ENCODE measurements at places on chromosomes 12 and 14.

GRCh38 chr14:101259748-101260147 is 301.5 kb upstream of the DIO3 start:
- DNase-seq: no peak

- DNase-seq: peak; percentile 77
Measured at GRCh38 chr12:65895759-65896656, 71.7 kb downstream of the HMGA2 start.

DNA sequence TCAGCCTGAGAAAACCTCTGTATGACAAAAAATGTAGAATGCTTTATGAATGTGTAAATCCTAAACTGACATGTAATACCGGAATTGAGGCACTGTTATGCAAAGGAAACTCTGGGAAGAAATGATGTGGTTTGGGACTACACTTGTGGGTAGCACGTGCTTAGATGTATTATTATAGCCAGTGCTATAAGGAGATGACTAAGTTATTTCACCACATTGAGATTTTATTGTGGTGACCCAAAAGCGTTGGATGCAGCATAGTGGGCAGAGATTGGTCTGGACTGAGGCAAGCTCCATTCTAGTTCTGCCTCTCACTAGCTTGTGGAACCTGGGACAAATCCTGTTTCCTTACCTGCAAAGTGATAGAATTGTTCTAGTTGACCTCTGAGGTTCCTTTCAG is 172.2 kb downstream of the SNAPC1 start:
- no peak for DNase-seq

- no peak for DNase-seq
Measured at GRCh38 chr14:96494331-96494730, 7.9 kb upstream of the PAPOLA start.

GRCh38 chr14:64778104-64778754 is 74.0 kb downstream of the PLEKHG3 start:
- no peak for DNase-seq

DNA sequence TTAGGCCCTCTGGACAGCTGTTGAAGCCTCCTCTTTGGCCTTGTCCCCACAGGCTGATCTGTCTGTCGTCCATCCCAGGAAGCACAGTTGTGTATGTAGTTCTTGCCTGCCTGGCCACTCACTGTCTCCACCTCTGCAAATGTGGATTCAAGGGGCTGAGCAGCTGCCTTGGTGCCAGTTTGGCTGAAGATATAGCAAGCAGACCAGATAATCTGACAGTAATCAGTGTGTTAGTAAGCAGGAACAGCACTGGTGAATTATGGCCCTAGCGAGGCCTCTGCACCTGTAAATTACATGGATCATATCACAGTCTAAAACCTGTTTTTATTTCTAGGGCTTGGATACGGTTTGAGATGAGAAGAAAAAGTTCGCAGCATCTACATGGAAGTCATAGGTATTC is 282.5 kb upstream of the NOS1 start:
- DNase-seq: no peak

DNA sequence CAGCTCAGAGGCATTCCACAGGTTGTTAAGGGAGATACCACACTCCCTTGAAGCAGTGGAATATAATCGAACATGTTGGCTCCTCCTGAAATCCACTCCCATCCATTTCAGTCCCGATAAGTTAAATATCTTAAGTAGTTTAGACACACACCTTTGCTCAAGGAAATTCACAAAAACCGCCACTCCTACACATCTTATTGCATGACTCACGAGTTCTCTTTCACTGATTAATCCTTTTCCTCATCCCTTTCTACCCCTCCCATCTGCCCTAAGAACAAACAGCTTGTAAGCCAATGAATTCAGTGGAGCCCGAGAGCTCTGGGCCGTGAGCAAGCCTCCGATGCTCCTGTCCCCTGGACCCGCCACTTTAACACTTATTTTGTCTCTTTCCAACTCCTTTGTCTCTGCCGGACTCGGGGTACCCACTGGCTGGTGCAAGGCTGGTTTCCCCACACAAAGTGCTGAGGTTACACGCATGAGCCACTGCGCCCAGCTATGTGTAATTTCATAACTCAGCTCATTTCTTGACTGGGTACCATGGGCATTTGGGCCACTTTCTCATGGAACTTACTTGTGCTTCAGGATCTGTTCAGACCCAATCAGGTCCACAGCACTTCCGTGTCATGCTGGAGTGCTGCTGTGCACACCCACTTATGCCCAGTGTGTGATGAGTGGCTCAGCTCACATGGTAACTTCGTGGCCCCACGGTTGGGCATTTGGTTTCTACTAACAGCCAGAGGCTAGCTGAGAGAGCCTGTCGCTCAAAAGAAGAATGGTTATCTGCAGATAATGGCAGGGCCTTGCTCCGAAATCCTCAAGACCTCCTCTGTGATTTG is 171.8 kb upstream of the ALG10B start:
- no peak for DNase-seq

DNA sequence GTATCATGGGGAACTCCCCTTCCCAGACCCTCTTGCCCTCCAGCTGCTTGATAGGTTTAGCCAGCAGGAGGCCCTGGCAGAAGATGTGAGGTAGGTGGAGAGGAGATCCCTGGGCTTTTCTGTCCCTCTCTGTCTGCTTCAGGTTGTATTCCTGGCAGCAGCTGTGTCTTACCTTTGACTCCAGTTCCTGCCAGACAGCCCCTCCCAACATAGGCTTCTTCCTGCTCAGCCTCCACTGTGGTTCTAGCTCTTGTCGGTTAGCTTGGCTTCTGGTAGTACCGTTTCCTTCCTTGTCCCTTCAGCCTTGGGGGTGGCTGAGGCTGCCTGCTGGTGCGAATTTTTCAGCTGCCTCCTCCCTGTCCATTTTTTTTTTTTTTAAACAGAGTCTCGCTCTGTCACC is 215.7 kb upstream of the CRY1 start:
- DNase-seq: no peak

DNA sequence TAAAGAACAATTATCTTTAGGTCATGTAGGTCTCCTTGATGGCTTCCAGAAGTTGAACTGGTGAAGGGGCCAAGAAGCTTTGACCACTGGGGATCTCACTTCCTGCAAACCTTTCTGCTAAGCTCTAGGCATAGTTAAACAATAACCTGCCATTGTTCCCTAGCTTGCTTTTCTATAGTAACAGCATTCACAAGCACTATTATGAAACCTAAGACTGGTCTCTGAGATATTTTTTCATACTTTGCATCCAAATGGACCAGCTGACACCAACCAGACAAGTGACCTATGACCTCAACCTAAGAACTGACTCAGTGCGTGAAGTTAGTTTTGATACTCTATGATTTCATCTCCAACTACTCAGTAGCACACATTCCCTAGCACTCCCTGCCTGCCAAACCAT is 129.1 kb downstream of the PTPRB start:
- DNase-seq: no peak

- no peak for DNase-seq
Measured at GRCh38 chr14:33486332-33486890, 464.5 kb downstream of the EGLN3 start.

GRCh38 chr14:22737052-22737451 is 29.4 kb upstream of the OXA1L start:
- DNase-seq: no peak

GRCh38 chr12:104275689-104276088 is 27.9 kb upstream of the EID3 start:
- no peak for DNase-seq

DNA sequence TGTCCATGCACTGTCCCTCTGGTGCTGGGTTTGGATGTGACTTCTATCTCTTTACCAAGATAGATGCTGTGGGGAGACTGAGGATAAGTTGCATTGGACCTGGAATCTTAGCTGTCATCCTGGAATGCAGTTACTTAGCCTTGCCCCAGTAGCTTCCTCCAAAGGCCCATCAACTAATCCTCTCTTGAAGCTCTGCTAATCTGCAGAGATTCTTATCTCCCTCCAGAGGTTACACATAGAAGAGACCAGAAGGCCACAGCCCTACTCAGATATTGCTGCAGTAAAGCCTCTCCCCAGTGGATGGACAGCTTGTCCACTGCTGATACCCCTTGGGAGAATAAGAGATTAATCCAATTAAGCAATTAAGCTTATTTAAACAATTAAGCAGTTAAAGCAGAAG is 867.2 kb downstream of the BCL11B start:
- DNase-seq: no peak

- DNase-seq: no peak
Measured at GRCh38 chr14:34398024-34398423, 64.0 kb downstream of the SPTSSA start.

- no peak for DNase-seq
Measured at GRCh38 chr12:53980802-53981496, 4.0 kb upstream of the HOXC10 start.

DNA sequence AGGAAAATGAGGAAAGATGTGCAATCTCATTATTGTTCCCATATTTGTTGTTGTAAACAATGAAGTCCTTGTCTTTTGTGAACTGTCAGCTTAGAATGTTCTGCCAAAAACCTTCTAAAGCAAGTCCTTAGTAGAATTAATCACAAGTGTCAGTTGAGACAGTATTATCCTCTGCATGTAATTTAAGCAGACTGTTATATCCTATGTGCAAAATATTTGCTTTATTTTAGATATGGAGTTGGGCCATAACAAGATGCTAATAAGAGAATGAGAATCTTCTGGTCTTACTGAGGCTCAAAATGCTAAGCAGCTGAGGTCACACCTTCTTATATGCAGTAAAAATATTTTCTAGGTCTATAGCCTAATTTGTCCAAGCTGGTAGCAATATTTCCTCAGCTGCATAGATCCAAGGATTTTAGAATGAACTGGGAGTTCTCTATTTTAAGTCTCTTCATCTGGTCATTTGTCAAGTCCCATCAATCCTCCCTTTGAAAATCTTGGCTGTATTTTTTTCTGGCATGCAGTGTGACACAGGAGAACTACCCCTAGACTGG is 222.3 kb upstream of the NAV3 start:
- DNase-seq: no peak

GRCh38 chr14:24233538-24233866 is 773 bp downstream of the GMPR2 start:
- peak; percentile 28 for DNase-seq

GRCh38 chr14:81133400-81133799 is 87.4 kb downstream of the GTF2A1 start:
- DNase-seq: no peak

DNA sequence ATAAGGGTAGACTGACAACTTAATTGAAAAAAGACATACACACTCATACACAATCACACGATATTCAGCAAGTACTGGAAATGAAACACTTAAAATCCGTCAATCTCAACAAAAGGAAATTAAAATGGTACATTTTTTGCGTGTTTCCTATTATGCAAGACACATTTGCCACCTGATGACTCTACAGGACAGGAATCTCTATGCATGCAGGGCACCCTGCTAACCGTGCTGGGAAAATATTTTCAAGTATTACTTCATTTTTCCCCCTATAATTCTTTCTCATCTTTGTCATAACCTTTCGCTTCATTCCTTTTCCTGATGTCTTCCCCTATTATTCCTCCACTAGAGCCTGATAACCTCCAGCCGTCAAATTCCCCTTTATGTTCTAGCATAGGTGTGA is 150.2 kb downstream of the TMEM132D start:
- DNase-seq: no peak

DNA sequence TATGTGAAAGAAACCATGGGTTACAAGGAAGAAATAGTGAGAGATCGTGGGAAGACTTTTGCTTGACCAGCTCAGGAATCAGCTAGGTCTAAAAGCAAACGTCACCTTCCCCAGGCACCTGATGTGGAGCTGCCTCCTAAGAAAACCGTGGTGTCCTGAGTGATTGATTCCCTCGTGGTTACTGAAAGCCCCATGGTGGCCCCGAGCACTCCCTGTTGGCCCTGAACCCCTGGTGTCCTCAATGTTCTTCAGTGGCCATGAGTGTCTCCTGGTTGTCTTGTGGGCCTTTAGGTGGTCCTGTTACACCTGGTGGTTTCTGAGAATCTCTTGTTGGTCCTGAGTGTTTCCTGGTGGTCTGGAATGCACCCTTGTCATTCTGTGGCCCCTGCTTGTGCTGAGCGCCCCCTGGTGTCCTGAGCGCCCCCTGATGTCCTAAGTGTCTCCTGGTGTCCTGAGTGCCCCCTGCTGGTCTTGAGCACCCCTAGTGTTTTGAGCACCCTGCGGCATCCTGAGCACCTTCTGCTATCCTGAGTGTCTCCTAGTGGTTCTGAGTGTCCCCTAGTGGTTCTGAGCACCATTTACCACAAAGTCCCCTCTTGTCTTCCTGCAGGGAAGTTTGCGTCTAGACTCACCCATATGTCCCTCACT is 518.7 kb downstream of the TMEM121 start:
- peak; percentile 76 for DNase-seq

DNA sequence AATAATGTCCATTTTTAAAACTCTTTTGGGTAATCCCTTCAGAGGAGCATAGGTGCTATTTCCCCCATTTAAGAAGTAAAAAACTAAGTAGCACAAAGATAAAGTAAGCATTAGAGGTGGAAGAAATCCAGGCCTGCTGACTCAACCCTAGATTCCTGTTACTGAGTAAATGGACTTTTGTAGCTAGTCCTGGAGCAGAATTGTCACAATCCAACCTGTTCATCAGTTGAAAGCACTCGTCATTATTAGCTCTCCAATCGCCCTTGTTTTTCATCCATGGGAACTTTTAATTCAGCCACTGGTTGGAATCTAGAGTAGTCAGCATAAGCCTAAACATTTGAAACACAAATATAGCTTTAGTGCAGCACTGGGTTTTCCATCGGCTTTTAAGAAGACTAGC is 139.5 kb upstream of the AMIGO2 start:
- DNase-seq: no peak

DNA sequence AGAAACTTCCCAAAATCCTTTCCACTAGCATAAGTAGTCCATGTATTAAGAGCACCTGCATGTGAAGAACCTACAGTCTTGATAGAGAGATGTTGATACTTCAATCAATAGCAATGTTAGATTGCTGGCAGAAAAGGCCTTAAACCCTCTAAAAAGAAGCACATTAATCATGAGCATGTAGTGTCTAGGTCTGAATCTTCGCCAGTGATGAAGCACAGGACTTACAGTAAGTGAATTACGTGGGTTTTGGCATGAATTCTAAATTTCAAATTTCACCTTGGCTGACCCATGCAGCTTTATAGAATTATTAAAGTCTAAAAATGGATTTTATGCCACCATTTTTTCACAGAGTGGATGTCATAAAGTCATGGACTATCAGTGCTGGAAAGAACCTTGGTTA is 791.6 kb upstream of the NOVA1 start:
- DNase-seq: no peak

- DNase-seq: no peak
Measured at GRCh38 chr14:100545359-100545758, 41.9 kb downstream of the BEGAIN start.

GRCh38 chr14:28340816-28341215 is 425.8 kb upstream of the FOXG1 start:
- DNase-seq: no peak

DNA sequence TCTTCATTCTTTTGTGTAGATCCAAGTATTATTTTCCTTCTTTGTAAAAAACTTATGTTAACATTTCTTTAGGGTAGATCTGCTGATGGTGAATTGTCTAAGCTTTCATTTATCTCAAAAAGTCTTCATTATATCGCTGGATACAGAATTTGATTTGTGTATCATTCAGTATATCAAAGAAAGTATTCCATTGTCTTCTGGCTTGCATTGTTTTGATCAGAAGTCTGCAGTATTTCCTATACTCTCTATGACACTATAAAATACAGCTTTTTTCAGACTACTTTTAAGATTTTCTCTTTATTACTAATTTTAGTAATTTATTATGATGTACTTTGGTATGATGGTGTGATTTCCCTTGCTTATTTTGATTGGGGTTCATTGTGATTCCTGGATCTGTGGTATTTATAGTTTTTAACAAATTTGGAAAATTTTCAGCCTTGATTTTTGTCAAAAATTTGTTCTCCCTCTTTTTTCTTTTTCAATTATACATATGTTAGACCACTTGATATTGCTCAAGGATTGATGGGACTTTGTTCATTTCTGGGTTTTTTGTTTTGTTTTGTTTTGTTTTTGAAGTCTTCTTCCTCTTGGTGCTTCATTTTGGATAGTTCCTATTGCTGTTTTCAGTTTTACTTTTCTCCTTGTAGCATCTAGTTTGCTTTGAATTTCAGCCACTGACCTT is 176.5 kb downstream of the ZFP36L1 start:
- no peak for DNase-seq
